ENCODE measurements at places on chromosomes 3 and 15.

GRCh38 chr3:127679534-127680145 lies 6.9 kb downstream of the ABTB1 start:
- DNase-seq = no peak

- no peak for DNase-seq
These were observed 134.8 kb downstream of the PGPEP1L start for GRCh38 chr15:98872774-98873173.

GRCh38 chr3:25150199-25150598 lies 277.9 kb upstream of the RARB start:
- no peak for DNase-seq

DNA sequence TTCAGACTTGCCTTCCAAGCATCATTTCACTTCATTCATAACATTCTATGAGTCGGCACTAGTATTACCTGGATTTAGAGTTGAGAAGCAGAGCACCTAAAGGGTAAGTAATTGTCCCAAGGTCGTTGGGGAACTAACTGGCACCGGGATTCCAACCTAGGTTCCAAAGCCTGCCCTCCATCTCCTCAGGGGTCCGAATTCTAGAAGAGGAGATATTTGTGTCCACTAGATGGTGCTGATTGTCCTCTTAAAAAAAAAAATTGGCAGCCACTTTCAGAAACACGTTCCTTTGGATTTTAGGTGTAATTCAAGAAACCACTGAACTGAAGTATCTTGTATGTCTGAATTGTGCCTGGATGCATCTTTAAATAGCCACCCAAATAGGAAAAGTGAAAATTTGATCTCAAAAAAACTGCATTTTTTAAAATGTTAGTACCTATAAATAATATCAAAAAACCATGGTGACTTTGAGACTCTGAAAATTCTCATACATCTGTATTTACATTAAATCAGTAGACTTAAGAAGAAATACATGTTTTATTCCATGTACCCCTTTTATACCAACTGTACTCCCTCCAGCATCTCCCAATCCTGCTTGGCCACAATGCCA lies 3.9 kb upstream of the FSIP1 start:
- peak; percentile 59 for DNase-seq
